ENCODE measurements at places on chromosomes 11 and 22.

DNA sequence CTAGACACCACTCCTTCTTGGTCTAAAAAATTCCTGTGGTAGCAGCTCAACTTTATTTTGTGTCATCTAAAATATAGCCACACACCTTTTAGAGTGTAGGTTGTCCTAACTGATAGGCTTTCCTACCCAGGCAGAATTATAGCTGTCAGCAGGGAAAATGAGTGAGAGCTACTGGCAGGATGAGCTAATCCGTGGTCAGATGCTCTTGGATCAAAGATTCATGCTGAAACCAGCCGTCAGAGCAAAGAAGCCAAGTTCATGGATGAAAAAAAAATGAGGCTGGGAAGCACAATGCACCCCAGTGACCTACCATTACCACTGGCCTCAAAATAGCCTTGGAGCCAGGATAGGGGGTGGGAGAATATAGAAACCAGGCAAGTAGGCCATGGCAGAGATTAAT lies 113.1 kb upstream of the BLID start:
- no peak for DNase-seq

- DNase-seq = no peak
These were observed 65.5 kb upstream of the ARHGAP20 start for GRCh38 chr11:110777775-110778174.

DNA sequence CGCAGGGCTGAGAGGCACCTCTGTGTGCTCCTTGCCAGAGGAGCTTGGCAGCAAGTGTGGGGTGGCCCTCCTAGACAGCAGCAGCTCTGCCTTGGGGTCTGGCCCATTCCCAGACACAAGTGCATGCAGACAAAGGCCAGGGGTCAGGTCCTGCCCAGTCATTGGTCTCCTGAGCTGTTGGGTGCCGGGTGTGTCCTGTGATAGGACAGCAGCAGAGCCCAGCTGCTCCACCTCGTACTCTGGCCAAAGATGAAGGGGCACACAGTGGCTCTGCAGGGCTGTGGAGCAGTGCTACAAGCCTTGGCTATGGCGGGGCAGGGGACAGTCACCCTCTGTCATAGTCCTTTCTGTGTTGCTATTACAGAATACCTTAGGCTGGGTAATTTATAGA lies 17.3 kb upstream of the OSBPL5 start:
- no peak for DNase-seq

- no peak for DNase-seq
These were observed 95.2 kb downstream of the DSCAML1 start for GRCh38 chr11:117701781-117702180.

- DNase-seq = no peak
These were observed 131.7 kb downstream of the KIF18A start for GRCh38 chr11:27976262-27976661.

DNA sequence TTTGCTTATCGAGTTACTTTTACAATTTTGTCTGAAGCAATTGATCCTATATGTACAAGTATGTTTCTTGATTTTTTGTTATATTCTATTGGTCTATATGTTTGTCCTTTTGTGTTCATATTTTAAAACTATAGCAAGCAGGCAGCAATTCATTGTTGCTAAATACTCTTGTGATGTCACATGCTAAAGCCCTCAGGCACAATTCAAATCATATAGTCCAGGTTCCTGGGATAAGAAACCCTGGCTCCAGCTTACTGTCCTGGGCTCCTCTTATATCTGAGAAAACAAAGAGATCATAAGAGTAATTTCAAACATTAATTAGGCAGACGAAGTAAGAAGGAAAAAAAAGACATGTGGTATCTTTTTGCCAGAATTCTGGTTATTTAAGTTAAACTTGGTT lies 6.6 kb upstream of the CCDC83 start:
- DNase-seq = no peak

GRCh38 chr11:71456831-71457230 lies 3.8 kb downstream of the NADSYN1 start:
- DNase-seq = no peak

DNA sequence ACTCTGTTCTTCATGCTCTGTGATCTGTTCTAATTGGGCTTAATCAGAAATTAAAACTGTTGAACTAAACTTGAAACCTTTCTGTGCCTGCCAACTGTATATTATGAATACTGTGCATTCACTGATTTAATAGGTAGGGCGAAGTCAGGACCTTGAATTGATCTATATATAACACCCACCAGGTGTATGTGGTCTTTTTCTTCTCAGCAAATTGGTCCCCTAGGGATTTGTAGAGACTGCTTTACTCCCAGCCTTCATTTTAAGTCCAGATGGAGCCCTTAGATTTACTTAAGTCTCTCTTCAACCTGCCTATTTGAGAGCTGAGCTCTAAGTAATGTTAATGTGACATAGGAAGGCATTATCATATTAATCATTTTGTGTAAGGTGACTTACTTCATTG lies 257.5 kb downstream of the TMEM135 start:
- no peak for DNase-seq
